ENCODE measurements at places on chromosomes 5 and 9.

- DNase-seq, result no peak
Measured at GRCh38 chr9:19232823-19233194, 2.3 kb downstream of the DENND4C start.

DNA sequence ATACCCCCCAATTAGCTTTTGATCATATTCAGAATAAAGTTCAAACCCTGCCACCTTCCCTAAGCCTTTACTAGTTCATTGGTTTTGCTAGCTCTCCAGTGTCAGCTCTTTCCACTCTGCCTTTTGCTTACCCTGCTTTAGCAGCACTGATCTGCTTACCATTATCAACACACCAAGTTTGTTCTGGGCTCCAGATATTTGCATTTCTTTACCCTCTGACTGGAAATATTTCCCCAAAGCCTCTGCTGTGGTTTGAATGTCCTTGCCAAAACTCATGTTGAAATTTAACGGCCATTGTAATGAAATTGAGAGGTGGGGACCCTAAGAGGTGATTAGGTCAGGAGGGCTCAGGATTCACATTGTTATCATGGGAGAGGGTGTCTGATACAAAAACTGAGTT is 99.5 kb downstream of the GCNT1 start:
- DNase-seq, result no peak

- DNase-seq, result no peak
Measured at GRCh38 chr5:1312993-1313833, 18.3 kb upstream of the TERT start.

- DNase-seq, result no peak
Measured at GRCh38 chr5:170484847-170485615, 18.8 kb upstream of the KCNIP1 start.

DNA sequence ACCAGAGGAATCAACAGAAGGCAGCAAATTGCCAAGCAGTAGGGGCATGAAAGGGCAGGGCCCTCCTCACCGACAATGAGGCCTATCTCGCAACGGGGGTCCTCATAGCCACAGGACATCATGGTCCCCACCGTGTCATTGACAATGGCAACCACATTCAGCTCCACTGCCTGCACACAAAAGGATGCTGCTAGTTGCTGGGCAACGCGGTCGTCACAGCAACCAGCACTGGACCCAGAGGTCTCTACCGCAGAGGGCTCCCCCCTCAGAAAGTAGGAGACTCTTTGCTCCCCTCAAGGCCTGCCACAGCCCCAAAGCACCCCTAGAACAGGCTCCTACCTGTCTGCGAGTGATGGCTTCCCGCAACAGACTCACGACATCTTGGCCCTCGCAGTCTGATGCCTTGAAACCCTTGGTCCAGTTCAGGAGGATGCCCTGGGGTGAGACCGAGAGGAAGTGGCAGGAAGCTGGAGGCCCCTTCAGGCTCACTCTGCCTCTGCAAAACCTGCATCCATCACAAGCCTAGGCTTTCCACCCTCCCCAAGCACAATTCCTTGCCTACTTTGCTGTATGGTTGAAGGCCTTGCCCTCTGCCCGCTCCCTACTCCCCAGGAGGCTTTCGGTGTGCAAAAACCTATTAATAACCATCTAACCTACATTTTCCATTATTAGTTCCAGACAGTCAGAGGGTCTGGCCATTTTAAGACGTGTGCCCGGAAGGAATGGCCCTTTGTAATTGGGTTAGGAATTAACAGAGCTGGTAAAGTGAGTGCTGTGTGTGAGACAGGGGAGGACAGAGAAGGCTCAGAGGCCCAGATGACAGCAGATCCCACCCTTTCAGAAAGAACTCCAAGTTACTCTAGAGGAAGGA is 15.2 kb downstream of the HK3 start:
- DNase-seq, result no peak

DNA sequence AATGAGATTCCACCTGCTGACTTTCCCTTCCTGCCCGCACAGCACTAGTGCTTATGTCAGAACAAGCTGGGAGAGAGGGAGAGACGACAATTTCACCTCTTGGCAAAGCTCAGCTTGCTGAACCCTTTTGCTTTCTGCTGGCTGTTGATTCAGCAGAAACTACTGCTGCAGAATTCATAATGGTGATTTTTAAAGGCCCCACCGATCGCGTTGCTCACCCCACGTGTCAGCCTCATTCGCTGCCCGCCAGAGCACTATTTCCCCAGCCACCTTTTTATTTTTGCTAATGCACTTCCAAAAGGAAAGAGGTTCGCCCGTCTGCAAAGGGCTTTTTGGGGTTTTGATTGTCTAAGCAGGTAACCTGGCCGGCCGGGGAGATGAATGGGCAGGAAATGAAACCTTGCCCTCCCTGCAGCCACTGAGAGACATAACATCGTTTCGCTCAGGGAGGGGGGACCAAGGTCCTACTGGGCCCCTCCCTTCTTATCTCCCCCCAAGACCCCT is 1.3 kb downstream of the PPP2R2B start:
- no peak for DNase-seq

GRCh38 chr5:173334808-173335207 is 6.6 kb upstream of the STC2 start:
- DNase-seq, result no peak

DNA sequence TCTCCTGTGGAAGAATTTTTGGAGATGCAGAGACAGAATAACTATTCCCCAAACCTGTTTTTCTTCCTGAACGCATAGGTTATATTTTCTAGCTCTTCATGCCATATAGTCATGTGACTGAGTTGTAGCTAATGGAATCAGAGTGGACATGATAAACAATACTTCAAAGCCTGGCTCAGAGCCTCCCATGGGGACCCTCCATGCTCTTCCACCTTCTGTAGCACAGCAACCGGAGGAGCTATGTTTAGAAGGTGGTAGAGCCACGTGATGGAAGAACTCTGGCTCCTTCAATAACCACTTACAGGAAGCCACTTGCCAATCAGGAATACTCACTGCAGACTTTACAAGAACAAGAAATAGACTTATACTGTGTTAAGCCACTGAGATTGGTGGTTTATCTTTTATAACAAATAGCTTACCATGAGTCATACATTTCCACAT is 39.2 kb downstream of the NADK2 start:
- no peak for DNase-seq

DNA sequence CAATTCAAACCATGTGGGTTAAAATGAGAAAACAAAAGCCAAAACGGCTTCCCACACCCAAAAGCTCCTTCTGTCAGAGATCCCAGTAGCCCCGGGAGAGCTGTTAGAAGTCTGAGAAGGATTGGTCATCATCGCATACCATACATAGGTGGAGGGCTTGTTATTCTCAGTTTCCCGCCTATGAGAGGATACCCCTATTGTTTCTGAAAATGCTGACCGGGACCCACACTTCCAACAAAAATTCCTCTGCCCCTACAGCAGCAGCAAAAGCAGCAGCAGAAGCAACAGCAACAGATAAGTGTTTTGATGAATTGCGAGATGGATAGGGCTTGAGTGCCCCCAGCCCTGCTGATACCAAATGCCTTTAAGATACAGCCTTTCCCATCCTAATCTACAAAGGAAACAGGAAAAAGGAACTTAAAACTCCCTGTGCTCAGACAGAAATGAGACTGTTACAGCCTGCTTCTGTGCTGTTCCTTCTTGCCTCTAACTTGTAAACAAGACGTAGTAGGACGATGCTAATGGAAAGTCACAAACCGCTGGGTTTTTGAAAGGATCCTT is at the start of gene TEK:
Gene TEK (plus strand): TSS at position 245 of the 561 bp plus-strand sequence. CDS start 366 bp downstream, outside the sequence.
- no peak for DNase-seq

- peak; percentile 63 for DNase-seq
Measured at GRCh38 chr9:136978073-136978864, 965 bp downstream of the PTGDS start.

- DNase-seq, result no peak
Measured at GRCh38 chr5:126081209-126081608, 342.0 kb upstream of the GRAMD2B start.

DNA sequence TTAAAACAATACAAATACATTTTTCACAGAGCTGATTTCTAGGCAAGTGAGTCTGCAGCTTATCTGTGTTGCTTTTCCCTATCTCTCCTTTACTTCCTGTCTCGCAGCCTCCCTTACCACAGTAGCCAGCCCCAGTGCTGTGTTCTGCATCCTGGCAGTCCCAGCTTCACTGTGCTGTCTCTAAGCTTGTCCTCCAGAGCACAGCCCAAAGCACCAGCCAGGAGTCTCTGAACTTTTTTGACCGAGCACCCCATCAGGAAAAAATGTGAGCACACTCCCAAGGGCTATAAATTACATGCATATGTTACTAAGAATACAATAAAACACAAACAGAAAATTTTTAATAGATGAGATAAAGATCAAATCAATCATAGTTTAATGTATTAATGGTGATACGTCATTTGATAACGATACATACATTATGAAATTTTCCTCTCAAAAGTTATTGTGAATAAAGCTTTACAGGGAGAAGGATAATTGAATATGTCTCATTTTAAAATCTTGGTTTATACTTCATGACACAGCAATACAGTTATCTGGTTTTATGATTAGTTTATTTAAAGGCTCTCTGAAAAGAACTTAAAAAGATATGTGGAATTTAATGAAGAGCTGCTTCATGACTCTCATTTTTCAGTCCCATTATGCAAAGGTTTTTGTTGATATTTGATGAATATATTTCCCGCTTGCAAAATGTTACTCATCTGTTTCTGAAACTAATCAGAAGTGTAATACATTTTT is 7.3 kb upstream of the RHOBTB3 start:
- no peak for DNase-seq

DNA sequence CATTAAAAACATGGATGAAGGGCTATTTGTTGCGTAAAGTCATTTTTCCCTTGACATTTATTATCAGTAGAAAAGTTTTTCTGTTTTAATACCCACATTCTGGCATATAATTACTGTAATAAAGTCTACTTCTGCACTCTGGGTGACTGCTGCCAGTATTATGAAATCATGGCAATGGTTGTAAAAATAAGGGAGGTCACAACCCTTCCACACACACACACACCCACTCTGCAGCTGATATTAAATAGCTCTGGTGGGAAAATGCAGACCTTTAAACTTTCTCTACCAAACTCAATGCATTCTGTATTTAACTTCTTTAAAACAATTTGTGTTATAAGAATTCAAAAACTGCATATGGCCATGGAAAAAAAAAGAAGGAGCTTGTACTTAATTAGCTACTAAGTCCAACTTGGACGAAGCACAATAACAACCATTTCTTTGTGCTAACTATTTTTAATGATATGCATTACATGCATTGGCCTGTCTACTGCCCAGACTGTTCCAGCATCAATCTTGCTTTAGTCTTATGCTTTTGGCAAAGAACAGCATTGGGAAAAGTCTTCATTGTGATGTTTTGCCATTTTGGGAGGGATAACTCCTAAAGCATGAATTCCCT is 137.6 kb upstream of the MAP3K1 start:
- no peak for DNase-seq

DNA sequence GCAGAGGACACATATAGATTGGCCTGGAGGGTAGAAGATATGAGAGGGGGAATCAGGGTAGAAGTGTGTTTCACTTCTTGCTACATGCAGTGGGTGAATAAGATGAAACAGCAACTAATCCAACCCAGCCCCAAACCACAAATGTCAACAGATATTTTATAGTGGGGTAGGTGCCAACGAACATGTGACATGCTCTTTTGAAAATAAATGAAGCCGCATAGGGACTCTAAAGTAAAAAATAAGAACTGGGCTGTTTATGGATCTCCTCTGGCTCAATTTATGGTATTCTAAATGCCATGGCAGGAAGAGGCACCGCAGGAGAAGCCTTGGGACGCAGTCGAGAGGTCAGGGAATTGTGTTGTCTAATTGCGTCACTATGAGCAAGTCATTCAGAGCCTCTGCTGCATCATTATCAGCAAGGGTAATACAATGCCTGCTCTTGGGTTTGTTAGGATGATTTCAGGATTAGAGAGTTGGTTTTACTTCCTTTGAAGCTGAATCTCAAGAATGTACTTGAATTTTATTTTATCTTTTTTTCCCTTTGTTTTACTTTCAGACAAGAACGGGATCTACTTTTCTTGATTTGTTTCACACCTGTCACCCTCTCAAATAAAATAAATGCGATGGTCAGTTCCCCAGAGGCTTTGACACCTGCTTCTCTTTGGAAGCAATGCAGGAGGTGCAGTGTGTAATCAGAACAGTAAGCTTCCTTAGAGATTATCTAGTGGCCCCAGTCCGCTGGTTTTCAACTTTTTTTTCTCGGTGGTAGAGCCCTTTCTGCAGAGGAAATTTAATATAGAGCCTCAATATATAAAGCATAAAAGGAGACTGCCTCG is 375.6 kb upstream of the CLINT1 start:
- no peak for DNase-seq

- DNase-seq, result no peak
Measured at GRCh38 chr5:113102121-113102531, 125.5 kb downstream of the DCP2 start.

GRCh38 chr5:109180668-109181067 is 229.1 kb downstream of the PJA2 start:
- no peak for DNase-seq

DNA sequence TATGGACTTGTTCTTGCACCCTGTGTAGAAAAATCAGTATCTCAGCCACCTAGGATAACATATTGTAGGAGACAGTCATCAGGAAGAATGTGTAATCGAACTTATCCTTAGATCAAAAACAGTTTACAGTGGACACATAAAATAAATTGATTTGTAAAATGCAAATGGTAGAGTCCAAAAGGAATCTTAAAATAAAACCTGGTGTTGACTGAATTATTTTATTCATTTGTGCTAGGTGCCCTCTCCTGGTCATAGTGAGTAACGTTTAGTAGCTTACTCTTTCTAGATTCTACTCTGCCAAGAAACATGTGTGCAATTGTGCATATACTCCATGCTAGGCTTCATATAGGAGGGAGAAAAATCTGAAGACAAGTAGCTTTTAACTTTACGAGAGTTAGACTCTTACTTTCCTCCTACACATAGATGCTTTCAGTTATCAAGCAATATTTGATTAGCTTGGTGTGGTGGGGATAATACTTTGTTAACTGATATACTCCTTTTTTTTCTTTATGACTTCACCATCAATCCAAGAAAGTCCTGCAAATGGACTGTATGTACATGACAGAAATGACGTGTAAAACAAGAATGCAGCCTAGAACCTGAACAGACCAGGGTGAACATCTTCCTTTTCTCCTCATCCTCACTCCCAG is 23.7 kb upstream of the LOX start:
- no peak for DNase-seq

DNA sequence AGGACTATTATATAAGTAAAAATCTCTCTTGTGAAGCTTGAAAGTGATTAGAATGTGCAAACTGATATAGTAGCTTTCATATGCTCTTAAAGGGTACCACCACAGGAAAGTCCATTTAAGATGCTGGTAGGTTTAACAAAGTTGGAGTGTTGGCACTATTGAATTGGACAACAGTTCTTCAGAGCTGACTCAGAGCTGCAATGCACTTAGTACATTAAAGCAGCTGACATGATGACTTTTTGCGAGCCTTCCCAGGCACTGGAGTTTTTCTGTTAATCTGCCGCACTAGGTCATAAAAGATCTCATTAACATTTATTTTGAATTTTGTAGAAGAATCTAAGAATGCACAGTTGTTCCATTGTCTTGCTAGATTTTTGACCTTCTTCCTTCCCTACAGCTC is 243.8 kb downstream of the ADAMTSL1 start:
- no peak for DNase-seq

DNA sequence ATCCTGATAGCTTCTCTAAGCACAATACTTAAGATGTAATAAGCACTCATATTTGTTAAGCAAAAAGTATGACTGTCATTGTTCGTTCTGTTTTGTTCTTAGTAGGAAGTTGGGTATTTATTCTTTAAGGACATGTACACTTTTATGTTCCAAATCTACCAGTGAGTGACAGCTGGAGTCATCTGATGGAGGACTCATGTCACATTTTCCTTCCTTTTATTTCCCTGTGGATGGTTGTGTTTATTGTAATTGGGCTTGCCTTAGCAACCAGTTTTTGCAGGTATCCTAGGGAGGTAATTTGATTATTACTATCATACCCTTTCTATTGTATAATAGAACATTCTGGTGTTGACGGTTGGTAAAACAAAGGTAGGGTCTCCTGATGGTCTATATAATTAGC is 145.7 kb downstream of the ZSWIM6 start:
- DNase-seq, result no peak

Measured in activated T-cell treated with anti-CD3 and anti-CD28 coated beads for 1 hour (primary cell).